Esophagus mucosa (tissue), 1 donor: ENCODE measurements at places on chromosomes 4 and X. TPM values are rescaled to one million over a fixed set of nuclear protein-coding genes. Genes with fewer than 3 reads are reported as not detected.

DNA sequence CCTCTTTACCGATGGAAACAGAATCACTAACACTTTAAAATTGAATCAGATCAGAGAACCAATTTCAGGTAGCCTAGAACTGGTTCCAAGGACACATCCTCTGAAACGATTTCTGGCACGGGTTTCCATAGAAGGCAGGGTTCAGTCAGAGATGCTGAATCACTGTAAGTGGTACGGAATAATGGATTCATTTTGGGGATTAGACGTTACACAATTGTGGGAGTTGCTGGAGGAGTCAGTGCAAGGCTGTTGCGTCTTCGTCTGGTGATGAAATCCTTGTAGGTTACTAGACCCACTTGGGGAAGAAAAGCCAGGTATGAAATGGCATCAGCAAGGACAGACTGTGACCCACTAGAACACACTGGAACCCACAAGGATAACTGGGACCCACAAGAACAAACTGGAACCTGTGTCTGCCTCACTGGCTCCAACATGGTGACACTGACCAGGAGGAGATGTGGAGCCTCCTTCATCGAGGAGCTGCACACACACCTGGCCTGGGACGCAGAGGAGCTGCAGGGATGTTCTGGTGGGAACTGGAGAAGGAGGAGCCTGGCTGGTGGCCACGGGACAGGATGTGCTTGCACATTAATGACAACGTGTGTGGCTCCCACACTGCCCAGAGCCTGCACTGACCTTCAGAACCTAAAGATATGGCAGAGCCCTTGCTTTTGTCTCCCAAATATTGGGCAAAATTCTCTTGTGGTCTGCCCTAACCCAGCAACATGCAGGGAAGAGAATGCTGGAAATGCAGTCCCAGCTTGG is 105.1 kb downstream of the TRAPPC11 start:
- peak; percentile 92 for ATAC-seq

ARHGAP10 gene
- 15.8 TPM for total RNA-seq

DNA sequence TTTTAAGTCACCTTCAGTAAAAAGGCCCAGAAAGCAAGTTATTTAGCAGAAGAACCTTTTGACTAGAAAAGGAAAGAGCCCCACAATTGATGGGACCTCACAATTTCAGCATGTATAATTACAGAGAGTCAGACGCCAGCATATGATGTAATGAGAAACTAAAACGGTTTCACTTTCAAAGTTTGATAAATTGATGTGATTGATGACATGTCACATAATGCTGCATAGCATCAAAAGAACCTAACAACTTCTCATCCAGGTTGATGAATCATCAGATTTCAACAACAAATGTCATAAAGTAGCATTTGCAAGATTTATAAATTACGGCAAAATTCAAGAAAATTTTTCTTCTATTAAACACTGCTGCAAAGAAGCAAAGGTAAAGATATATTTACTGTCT is 3.9 kb upstream of the GAR1 start:
- ATAC-seq = no peak

GJB1 gene
- total RNA-seq = 0.12 TPM

TSPYL2 gene
- total RNA-seq = 2.5 TPM

- peak; percentile 79 for ATAC-seq
Measured at GRCh38 chr4:99808260-99808857, 8.3 kb upstream of the DAPP1 start.

DNA sequence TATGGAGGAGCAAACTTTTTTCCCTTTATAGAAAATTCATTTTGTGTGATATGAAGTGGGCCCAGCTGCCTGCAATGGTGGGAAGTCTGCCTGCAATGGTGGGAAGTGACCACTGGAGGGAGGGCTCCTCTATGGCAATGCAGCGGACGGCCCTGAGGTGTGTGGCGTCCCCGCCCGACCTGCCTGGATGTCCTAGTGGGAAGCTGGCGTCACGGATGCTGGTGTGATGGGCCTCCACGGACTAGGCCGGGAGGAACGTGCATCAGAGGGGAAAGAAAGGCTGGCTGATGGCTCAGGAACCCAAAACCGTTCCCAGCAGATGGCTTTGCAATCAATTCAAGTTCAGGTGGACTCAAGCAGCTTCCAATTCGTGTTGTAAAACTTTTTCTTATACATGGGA is 177.9 kb downstream of the AFAP1 start:
- peak; percentile 55 for ATAC-seq

KLKB1 gene
- total RNA-seq = 0.08 TPM

ZFP42 gene
- not detected for total RNA-seq

TCEANC gene
- 2.0 TPM for total RNA-seq

PABPC1L2A gene
- total RNA-seq = not detected

DNA sequence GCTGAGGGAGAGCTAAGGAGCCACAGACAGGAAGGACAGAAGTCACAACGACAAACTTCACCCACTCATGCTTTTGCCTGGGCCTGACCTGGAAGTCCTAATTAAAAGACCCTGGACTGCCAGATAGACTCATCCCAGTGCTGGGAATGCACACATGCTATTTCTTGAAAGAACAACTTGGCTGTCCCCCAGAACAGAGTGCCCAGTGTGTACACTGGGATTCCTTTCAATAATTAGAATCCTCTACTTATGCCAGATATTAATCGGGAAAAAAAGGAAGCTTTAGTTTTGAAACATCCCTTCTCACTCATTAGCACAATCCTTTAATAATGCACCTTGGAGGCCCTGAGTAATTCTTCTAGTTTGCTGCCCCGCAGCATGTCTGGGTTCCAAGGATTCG is 3.4 kb downstream of the HOPX start:
- ATAC-seq = no peak

AKAP4 gene
- total RNA-seq = not detected

GRCh38 chr4:42560467-42560861 is 96.4 kb downstream of the ATP8A1 start:
- ATAC-seq = no peak

DNA sequence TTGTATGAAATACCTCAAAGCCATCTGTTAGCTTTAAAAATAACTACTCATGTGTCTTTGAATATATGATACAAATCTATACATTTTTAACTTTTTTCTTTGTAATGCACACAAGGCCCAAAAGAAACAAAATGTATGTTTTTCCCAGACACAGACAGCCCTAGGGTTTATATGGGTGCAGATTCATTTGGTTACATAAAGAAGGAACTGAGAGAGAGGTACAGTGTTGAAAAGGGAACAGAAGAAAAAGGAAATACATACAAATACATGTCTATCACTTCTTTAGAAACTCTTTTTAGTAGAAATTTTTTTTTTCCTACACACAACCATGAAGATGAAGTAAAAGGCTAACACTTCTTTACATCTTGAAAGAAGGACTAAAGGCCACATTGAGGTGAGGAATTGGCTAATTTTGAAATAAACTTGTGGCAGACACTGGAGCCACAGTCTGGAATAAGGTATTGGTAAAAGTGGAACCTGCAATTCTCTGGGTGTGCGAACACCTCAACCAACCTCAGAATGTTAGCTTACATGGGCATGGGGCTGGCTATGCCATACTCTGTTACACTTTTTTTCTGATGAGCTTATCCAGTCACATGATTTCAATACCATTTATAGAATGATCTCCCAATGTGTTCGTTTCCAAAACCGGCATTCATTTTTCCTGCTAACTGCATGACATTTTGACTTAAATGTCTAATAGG is 67.9 kb downstream of the FAM47C start:
- ATAC-seq = no peak

DNA sequence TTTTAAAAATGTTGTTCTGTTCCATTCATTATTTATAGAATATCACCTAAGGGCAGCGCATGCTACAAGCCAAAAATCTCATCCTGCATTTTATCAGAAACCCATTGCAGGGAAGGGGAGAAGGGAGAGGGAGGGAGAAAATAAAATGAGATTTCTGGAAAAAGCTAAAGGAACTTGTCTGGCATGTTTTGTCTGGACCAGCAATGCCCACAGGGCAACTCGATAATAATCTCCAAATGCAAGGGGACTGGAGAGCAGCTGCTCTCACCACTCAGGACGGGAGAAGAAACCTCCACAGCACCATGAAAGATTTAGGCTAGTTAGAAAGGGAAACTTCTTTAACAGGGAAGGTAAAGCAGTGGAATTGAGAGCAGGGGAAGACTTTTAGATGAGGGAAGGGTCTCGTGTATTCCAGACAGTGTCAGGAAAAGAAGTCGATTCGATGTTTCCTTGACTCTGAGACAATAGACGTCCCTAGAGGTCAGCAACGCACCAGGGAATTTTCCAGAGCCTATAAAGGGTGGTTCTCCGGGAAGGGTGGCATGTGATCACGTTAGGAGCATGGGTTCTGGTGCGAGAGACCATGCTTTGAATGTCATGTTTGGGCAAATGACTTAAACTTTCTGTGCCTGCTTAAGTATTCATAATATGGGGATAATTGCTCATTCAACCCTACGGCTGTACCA is 132.2 kb upstream of the NDP start:
- no peak for ATAC-seq

PTTG2 gene
- 0.44 TPM for total RNA-seq

SMPX gene
- not detected for total RNA-seq

PF4V1 gene
- total RNA-seq = not detected

DNA sequence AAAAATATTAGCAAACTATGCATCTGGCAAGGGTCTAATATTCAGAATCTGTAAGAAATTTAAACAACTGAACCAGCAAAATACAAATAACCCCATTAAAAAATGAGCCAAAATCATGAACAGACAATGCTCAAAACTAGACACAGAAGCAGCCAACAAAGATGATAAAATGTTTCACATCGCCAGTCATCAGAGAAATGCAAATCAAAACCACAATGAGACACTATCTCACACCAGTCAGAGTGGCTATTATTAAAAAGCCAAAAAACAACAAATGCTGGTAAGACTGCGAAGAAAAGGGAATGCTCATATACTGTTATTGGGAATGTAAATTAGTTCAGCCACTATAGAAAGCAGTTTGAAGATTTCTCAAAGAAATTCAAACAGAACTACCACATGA is 201.3 kb upstream of the CPEB2 start:
- no peak for ATAC-seq
